Activated T-helper 1 cell treated with anti-CD3 and anti-CD28 coated beads, Interleukin-2, amount 50 U/mL, for 16 hours (primary cell): ENCODE measurements at places on chromosomes 1 and 21.

GRCh38 chr1:181714428-181714827, 231.1 kb downstream of the CACNA1E start:
- no peak for DNase-seq

DNA sequence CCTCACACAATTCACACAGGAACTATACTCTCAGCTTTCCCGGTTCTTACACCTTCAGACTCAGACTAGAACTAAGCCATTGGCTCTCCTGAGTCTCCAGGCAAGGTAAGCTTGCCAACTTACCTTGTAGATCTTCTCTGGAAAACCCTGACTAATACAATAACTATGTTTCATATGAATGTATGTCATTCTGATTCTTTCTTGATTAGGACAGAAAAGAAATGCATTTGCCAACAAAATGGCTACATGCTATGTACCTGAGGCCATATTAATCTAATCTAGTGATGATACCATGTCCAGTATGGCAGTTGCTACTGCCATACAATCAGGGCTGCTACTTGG, 9.8 kb upstream of the ZSWIM5 start:
- no peak for DNase-seq

DNA sequence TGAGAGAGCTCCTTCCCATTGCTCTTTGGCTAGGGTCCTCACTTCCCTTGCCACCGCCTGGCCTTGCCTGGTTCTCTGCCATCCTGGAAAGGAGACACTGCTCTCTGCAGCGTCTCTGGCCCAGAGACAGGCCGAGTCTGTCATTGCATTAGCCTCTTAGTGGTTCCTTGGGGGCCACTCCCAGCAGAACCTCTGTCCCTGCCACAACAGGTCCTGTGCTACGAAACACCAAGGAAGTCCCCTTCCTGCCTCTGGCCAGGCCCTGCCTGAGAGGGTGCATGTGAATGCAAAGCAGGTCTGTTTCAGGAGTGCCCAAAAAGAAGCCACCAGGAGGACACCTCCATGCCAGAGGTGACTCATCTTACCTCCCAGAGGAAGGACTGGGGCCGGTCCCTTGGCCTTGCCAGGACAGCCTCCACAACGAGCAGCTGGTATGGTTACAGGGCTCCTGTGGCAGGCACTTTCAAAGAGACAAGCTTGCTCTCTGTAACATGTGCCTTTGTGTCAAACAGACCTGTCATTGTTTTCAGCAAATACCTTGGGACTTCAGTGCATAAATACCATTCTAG, 59.6 kb downstream of the VPS26C start:
- no peak for DNase-seq

DNA sequence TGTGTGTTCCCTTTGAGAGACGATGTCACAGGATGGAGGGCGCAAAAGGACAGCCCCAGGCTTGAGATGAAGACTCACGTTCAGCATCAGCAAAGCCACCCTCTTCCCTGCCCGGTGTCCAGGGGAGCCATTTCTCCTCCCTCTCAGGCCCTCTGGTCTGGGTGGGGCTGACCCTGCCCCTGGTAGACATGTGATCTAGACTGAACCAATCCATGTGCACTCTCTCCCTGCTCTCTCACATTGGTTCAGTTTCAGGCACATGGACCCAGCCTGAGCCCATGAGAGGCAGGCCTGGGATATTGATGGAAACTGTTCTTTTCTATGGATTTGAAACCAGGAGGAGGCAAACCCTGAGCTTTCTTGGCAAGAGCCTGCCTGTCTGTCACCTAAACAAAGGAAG, 115.6 kb upstream of the IGSF21 start:
- DNase-seq = no peak

DNA sequence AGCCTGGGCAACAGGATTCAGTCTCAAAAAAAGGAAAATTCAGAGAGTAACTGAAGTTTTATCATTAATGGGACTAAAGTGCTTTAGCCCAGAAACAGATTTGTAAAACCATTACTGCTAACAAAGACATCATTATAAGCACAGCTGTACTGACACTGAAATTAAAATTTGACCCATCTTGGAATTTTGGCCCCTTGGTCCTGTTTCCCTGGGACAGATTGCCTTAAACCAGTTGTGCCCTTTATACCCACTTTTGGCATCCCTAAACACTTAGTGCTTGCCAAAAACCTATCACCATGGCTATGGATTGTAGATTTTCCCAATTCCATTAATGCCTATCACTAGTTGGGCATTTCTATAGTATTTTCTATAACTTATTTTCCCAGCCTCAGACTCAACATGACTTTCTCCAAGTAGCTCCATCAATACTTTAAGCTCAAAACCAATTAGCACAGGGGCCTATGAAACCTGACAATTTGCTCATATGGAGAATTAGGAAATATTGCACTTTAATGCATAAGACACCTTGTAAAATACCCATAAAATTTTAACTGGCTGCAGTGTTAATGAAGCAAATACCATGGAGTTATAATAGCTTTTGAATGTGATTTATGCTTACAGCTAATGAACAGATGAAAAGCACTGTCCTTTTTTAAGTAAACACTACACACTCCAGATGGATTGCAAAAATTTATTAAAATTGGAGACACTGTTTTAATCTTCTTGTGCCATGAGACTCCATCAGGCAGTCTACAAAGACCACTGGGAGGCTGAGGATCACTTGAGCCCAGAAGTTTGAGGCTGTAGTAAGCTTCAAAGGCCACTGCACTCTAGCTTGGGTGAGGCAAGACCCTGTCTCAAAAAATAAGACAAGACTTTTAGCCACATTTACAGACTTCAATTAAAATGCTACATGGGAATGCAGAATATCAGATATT, 4.3 kb downstream of the GAS5 start:
- DNase-seq = no peak

- DNase-seq = no peak
Observed at GRCh38 chr1:186152620-186153239, 222.3 kb downstream of the TPR start.
